ENCODE measurements at places on chromosomes 5 and 9.

GRCh38 chr5:102772273-102772672 lies 17.2 kb downstream of the PAM start:
- no peak for DNase-seq

DNA sequence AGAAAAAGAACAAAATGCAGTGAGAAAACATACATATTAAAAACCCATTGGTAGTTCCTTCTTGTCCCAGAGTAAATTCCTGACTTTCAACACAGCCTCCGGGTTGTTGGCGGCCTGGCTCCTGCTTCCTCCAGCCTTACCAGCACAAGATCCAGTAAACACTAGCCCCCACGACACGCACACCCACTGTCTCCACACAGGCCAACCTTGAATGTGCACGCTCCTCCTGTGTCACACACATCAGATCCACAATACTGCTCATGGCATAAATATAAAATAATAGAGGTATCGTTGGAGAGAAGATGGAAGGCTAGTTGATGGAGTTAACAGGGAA lies 2.5 kb upstream of the SLC31A2 start:
- no peak for DNase-seq

DNA sequence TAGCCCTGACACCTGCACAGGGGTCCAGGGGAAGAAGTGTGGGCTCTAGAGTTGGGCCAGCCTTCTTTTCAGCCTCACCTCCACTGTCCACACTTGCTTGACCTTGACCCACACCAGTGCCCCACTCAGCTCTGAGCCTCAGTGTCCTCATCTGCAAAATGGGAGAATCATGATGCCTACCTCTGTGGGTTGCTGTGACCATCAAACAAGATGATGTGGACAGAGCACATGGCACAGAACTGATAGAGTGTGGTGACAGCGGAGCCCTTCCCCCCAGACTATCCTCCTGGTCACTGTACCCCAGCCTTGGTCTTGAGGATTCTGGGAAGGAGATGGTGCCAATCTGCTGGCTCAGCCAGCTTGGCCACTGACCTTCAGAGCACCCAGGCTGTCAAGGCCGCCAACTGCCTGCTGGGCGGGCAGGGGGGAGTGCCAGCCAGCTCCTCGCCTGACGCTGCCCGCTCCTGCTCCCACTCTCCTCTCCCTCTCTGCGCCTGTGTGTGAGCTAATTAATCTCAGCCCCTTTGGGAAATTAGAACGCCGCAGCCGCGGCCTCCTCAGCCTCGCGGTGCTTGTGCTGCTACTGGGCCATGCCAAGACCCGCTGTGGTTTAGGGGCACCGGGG lies 16.7 kb downstream of the CXXC5 start:
- DNase-seq, result no peak

DNA sequence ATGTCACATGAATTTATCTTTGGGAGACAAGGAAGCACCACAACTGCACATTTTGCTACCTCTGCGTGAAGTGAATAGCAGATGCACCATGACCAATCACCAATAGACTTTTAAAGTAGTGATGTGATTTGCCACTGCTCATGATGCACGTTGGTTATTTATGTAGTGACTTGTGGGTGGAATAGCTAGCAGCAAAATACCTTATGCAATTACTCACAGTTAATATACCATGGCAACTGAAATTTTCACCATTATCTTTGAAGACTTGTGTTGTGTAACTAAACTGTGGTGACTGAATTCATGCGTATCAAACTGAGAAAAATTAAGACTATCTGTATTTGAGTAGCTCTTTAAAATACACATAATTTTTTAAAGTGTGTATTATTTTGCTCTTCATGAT lies 46.2 kb upstream of the TUSC1 start:
- no peak for DNase-seq

GRCh38 chr9:4108754-4109465 lies 191.0 kb downstream of the GLIS3 start:
- no peak for DNase-seq

DNA sequence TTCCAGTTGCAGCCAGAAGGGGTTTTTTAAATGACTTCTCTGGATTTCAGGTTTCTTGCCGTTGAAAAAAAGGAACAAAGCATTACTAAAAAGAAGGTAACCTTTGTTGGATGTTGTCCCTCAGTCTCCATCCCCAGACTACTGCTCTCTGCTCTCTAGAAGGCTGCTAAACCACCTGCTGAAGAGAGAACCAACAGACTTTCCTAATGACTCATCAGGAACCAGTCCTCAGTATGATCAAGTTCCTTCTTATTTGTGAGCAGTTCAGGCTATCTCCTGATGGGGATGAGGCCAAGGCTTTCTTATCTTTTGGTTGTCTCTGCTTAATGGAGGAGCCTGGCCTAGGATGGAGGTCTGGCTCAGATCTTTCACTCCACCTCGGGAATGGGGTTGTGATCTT lies 4.1 kb downstream of the KIF4B start:
- DNase-seq, result no peak

Data from stimulated activated CD8-positive, alpha-beta memory T cell treated with anti-CD3 and anti-CD28 coated beads, Interleukin-4, amount 100 ng/mL, for 1 hour (primary cell).